ENCODE measurements at places on chromosomes 11 and 22. TPM values are rescaled to one million over a fixed set of nuclear protein-coding genes. Genes with fewer than 3 reads are reported as not detected.

The NF2 gene
- total RNA-seq = 32.3 TPM

The NFAM1 gene
- 3.1 TPM for total RNA-seq

The SCGB1D2 gene
- not detected for total RNA-seq

The INS gene
- total RNA-seq = not detected

The MS4A1 gene
- 1.1 TPM for total RNA-seq

The SLC25A45 gene
- 10.1 TPM for total RNA-seq

The E2F8 gene
- 5.1 TPM for total RNA-seq

The ARRB1 gene
- total RNA-seq = 121 TPM

The KRTAP5-7 gene
- total RNA-seq = not detected

The KLHL35 gene
- 0.49 TPM for total RNA-seq

All from mucosa of descending colon (tissue), 3 donors.